Activated T-cell treated with anti-CD3 and anti-CD28 coated beads, Interleukin-2, amount 50 U/mL, for 72 hours (primary cell): ENCODE measurements at places on chromosomes 1 and 21. TPM values are rescaled to one million over a fixed set of nuclear protein-coding genes. Genes with fewer than 3 reads are reported as not detected.

Gene SLC16A1
- 55.6 TPM for total RNA-seq

Gene PROX1
- total RNA-seq = not detected

Gene NBPF4
- not detected for total RNA-seq

Gene ZFP69
- 8.4 TPM for total RNA-seq

Gene GUCA2A
- total RNA-seq = not detected

Gene PERM1
- not detected for total RNA-seq

Gene UBE2G2
- 95.6 TPM for total RNA-seq

Gene FCRL2
- total RNA-seq = not detected

DNA sequence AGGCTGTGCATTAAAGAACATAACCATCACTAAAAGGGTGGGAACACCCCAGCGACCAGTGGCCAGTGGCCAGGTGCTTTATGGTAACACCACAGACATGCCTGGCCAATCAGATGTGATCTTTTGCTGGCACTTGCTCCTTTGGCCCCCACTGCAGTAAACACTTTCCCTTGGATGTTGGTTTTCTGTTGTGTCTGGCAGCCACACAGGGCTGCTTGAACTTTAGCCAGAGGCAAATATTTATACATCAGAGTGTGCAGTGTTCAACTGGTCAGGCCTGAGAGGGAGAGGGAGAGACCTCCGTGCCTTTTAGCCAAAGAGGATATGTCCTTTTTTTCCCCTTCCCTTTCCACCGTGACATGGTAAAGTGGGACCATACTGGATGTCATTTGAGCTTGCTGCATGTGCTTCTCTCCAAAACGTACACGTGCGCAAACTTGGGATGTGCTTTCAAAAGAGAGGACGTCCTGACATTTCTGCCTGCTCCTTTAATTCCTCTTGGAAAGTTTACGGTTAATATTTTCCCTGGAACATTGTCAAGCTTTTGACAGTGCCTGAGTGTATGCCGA lies 101.2 kb downstream of the NFIA start:
- DNase-seq = no peak

GRCh38 chr1:230392536-230392909 lies 33.6 kb downstream of the PGBD5 start:
- DNase-seq = no peak

DNA sequence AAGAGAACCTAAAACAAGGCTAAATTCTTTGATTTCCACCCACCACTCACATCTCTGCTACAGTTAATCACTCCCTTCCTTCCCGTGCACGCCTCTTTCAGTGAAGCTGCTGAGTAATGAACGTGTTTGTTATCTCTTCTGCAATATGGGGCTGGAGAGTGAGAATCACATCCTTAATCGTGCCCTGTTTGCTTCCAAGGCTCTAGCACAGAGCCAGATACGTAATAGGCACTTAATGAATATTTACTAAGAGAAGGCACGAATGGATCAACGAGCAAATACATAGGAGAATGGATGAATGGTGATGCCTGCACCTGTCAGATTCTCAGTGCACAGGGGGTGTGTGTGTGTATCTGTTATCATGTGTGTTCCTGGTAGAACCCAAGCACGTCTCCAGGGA lies 22.1 kb upstream of the FAM43B start:
- no peak for DNase-seq

GRCh38 chr1:211210965-211211364 lies 48.2 kb upstream of the RCOR3 start:
- no peak for DNase-seq

DNA sequence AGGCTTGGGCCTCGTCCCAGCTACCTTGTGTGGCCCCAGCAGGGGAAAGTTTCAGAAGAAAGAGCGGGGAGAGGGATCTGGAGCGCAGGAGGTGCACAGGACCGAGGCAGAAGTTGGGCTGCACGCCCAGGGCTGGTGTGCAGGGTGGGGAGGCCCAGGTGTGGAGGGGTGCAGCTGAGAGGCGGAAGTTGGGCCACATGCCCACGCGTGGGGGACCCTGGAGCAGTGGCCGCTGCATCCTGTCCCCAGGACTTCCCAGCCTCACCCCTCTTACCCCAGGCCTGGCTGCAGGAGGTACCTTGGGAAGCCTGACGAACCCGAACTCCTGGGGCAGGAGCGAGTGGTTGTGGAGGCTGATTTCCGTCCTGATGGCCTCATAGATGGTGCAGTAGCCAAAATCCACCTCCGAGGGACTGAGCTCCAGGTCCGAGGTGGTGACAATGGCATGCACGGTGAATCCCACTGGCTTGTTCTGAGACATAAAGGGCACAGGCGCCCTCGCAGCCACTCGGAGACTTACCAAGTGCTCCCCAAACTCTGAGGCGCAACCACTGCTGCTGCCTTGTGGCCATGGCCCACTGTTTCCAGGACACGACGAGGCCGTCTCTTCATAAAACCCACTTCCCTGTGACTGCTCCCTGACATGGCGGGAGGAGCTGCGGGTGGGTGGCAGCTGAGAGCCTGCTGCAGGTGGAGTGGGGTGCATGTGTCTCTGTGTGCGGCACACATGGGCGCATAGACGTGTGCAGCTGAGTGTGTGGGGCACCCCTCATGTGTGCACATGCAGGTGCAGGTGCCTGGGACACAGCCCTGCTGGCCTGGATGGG lies 20.4 kb upstream of the TMEM52 start:
- no peak for DNase-seq

GRCh38 chr21:26655460-26655859 lies 82.4 kb upstream of the CYYR1 start:
- no peak for DNase-seq

GRCh38 chr1:243991650-243992049 lies 59.4 kb upstream of the ZBTB18 start:
- no peak for DNase-seq

DNA sequence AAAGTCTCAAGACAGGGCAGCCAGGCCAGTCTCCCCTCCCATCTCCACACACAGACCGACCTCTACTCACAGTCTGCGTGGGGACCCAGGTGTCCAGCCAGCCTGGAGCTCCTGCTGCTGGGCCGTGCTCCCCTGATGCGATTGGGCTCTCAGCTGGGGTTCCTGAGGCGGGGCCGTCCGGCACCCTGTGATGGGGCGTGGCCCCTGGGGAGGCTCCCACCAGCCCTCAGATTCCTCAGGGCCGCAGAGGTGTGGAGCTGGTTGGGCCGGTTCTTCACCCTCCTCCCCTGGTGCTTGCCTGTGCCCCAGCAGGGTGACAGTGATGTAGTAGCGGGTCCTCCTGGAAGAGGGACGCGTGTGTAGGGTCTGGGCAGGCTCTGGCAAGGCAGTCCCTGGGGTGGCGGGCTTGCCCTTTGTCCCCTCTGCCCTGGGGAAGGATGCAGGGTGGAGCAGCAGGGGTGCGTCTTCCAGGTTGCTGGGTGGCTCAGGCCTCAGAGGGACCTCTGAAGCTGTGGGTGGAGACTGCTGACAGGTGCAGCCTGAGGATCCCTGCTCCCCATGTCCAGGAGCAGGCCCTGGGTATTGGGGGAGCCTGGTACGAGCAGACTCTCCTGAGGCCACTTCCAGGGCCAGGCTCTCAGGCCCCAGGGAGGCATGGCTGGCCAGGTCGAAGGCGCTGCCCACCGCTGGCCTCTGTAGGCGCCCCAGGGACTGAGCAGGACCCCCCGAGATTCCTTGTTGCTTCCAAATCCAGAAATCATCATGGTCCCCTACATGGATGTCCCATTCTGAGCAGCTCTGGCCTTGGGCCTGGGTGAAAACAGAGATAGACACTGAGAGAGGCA lies at the start of gene CRYBG2:
CRYBG2 (minus strand) TSS at position 155 of the 845 bp plus-strand sequence. CDS start 7,473 bp downstream, outside the sequence.
- DNase-seq = no peak

DNA sequence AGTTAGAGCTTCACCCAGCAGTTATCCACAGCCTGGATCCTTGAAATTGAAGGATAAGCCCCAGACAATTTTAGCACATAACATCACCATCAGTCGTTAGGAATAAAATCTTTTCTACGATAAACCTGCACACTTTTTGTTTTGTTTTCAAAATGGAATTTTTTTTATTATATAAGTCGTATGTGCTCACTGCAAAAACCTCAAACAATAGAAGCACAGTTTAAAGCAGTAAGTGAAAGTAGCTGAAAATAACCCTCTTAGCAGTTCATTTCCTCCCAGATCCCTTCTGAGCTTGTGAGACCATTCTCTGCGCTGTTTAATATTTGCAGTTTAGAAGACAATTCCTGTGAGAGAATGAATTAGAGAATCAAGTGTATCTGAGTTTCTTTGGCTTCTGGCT lies 38.3 kb downstream of the ELK4 start:
- DNase-seq = no peak

DNA sequence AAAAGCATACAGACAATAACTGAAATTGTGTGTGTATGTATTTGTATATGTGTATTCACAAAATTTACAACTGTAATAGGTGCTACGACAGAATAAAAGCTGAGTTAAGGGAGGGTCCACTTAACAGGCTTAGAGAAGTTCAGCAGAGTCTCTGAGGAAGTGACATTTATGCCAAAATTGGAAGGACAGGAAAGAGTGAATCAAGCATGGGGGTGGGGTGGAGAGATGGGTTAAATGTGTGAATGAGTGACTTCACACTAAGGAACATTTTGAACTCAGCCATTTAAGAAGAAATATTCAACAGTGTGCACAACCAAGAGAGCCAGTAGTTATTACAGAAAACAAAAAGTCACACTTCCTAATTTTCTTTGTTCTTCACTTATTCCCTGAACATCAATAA lies 53.8 kb upstream of the RGS1 start:
- peak; percentile 9 for DNase-seq

DNA sequence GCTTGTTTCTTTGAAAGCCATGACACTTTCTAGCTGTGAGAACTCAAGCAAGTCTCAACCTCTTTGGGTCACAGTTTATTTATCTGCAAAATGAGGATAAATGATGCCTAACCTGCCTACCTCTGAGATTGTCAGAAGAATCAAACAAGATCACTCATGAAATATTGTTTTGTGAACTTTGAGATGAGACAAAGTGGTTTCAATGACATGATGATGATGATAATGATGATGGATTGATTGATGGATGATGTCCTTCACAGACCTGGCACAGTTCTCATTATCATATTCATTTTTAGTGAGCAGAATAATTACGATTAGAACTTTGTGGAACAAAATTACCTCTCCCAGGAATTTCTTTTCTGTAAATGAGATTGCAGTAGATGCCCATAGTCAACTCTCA lies 129.2 kb downstream of the HHIPL2 start:
- no peak for DNase-seq

DNA sequence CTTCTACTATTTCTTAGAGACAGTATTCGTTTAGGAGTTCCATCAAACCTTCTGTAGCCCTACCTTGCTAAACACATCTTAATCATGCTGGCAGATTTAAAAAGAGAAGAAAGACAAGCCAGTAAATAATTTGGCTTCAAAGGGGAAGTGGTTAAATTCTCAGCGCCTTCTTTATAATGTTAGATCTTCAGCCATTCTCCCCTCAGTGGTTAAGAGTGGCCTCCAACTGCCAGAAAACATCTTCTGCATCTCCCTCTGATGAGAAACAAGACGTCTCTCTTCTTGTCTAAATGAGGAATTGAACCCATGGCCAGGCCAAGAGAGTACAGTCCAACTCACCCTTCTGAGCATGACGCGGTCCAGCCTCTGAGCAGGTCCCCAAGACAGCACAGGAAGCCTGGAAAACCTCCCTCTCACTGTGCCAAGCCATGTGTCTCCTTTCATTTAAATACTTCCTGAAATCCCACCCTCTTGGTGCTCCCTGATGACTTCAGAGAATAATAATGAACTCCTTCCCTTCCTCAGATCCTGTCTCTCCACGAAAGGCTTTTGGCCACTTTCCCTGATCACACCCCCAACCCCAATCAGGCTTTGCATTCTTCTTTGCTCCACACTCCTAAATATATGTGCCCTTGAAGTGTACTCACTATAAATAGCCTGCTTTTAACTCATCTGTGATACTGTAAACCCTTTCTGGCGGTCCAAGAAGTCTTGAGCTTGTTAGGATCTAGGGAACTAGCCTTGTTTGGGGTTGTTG lies 16.4 kb upstream of the LRRC52 start:
- DNase-seq = no peak

DNA sequence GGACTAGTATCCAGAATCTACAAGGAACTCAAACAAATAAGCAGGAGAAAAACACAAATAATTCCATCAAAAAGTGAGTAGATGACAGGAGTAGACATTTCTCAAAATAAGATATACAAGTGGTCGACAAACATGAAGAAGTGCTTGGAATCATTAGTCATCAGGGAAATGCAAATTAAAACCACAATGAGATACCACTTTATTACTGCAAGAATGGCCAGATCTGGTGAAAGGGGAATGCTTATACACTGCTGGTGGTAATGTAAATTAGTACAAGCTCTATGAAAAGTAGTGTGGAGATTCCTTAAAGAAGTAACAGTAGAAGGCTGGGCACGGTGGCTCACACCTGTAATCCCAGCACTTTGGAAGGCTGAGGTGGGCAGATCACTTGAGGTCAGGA lies 73.8 kb downstream of the POU2F1 start:
- no peak for DNase-seq

- peak; percentile 76 for DNase-seq
Measured at GRCh38 chr1:45543581-45544417, 6.8 kb upstream of the AKR1A1 start.

- DNase-seq = no peak
Measured at GRCh38 chr1:99560207-99561040, 85.5 kb upstream of the PALMD start.

GRCh38 chr1:188004849-188005248 lies 1176.1 kb downstream of the PLA2G4A start:
- no peak for DNase-seq

DNA sequence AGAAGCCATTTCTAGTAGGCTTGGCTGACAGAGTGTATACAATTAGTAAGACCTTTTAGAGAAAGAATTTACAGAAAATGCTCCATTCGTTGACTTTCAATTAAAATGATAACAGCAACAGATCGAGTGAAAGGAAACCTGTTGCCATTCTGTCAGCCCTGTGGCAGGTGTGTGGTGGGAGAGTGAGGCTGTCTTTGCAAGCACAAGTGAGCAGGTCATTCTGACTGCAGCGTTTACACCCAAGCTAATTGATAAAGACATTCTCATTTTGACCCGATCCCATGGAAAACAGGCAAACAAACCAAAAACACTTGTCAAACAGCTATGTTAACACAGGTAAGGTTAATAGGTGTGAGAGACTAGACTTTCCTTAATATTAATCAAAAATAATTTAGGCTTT lies 257.3 kb downstream of the PTBP2 start:
- DNase-seq = no peak

GRCh38 chr1:93666613-93667384 lies 14.8 kb downstream of the BCAR3 start:
- DNase-seq = no peak

GRCh38 chr1:236716160-236716559 lies 29.9 kb downstream of the ACTN2 start:
- no peak for DNase-seq

DNA sequence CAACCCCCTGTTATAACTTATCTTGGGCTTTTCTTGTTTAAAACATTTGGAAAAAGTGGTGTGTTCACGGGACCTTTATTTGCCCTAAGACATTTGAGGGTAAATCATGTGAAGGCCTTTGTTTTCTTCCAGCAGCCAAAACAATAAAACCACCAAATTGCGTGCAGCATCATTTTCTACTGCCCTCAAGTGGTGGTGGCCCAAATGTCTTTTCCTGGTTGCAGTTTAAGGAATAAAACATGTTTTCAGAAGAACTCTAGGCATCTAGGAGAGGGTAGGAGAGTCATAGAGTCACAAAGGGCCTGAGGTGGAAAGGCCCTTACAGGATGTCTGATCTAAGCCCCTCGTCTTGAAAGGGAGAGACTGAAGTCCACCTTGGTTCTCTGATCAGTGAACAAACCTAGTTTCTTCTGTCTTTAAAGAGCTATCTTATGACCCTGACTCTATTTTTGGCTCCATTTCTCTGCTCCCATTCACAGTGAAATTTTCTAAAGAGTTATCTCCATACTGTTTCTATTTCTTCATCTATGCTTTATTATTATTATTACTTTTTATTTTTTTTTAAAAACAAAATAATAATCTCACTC lies 16.0 kb upstream of the EPS15 start:
- peak; percentile 16 for DNase-seq

GRCh38 chr1:30012455-30013440 lies 710.6 kb downstream of the MATN1 start:
- no peak for DNase-seq
